Mammary epithelial cell (primary cell): ENCODE measurements at places on chromosomes 11 and 22. TPM values are rescaled to one million over a fixed set of nuclear protein-coding genes. Genes with fewer than 3 reads are reported as not detected.

DNA sequence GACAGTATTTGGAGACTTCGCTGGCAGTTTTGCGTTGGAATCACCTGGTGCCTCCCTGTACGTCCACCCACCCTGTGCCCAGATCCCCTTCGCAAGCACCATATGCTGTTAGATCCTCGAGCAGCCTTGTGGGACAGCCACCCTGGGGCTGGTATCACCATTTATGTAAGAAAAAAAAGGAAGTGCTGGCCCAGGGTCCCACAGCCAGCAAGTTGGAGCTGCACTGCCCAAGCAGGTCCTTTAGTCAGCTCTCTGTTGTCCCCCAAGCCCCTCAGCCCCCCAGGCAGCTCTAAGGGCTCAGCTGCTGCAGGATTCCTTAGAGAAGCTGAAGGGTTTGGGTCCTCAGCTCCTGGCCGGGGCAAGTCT is 80.3 kb downstream of the FBLN1 start:
- no peak for DNase-seq

Gene C11orf65
- 0.20 TPM for polyA plus RNA-seq

DNA sequence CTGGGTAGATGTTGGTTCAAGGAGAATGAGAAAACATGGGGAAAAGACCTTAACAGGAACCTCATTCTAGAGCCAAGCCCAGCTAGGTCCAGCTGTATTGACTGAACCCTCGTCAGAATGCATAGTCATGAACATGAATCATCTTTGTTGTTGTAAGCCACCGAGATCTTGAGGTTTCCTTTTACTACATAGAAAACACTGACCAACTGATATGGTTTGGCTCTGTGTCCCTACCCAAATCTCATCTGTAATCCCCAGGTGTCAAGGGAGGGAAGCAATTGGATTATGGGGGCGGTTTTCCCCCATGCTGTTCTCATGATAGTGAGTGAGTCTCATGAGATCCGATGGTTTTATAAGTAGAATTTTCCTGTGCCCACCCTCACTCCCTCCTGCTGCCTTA is 19.4 kb upstream of the PHOX2A start:
- peak; percentile 63 for DNase-seq

Gene RFPL3
- not detected for polyA plus RNA-seq

DNA sequence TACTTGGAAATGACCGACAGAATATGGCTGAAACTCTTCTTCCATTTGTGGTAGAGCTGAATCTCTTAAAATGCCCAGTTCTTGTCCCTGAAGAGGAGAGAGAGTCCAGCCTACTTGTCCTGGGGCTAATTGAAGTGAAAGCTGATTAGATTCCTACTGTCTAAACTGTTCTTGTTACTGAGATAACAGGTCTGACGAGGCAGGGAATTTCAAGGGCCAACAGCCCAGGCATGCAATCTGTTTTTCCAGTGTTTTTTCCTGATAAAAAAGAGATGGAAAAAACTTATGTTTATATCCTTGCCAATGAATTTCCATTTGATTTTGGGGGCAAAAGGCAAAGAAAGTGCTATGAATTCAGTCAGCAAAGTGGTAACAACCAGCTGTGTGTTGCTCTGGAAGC is 195.5 kb downstream of the ETS1 start:
- no peak for DNase-seq

DNA sequence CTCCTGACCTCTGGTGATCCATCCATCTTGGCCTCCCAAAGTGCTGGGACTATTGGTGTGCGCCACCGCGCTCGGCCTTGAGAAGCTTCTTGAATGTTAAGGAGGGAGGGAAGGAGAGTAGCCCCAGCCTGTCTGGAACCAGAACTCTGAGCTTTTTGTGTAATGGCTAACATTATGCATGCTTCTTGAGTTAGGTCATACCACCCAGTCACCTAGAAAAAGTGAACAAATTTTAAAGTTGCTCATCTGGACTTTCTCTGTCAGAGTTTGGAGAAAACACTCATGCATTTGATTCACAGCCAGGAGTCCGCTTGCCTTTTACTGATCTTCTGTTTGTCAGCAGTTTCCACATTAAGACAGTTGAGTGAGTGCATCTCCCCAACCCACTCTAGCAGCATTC is 82.1 kb downstream of the PPP6R3 start:
- DNase-seq, result peak; percentile 66

GRCh38 chr11:35157814-35158700 is 19.1 kb downstream of the CD44 start:
- no peak for DNase-seq

GRCh38 chr11:122157653-122158161 is 41.7 kb upstream of the BLID start:
- DNase-seq, result no peak

GRCh38 chr11:9573775-9574621 is 528 bp downstream of the WEE1 start:
- no peak for DNase-seq

GRCh38 chr11:12161603-12162350 is 51.4 kb downstream of the MICAL2 start:
- DNase-seq, result no peak
